Activated naive CD8-positive, alpha-beta T cell treated with anti-CD3 and anti-CD28 coated beads for 36 hours (primary cell): ENCODE measurements at places on chromosomes 11 and 22. TPM values are rescaled to one million over a fixed set of nuclear protein-coding genes. Genes with fewer than 3 reads are reported as not detected.

GRCh38 chr11:126159719-126160344 lies 51.6 kb downstream of the RPUSD4 start:
- no peak for DNase-seq
- no peaks in the 10 kb centered on the region for H3K4me1 ChIP-seq
- H3K27ac ChIP-seq = no peak overlapping the region
- H3K4me3 ChIP-seq = no peak overlapping the region

DNA sequence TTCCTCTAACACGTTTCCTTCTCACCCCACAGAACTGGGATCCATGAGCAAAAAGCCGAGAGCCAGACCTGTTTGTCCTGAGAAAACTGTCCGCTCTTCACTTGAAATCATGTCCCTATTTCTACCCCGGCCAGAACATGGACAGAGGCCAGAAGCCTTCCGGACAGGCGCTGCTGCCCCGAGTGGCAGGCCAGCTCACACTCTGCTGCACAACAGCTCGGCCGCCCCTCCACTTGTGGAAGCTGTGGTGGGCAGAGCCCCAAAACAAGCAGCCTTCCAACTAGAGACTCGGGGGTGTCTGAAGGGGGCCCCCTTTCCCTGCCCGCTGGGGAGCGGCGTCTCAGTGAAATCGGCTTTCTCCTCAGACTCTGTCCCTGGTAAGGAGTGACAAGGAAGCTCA lies 24.0 kb downstream of the CD5 start:
- H3K4me3 ChIP-seq = no peak overlapping the region
- H3K36me3 ChIP-seq = peaks cover 44% of the 10 kb centered on the region
- H3K27ac ChIP-seq = no peak overlapping the region
- no peaks in the 10 kb centered on the region for H3K27me3 ChIP-seq
- H3K4me1 ChIP-seq = peaks cover 33% of the 10 kb centered on the region

- H3K36me3 ChIP-seq = peaks cover 2% of the 10 kb centered on the region
- no peak for DNase-seq
- no peak overlapping the region for H3K4me3 ChIP-seq
Observed at GRCh38 chr11:69180226-69180625, 24.5 kb downstream of the SMIM38 start.

DNA sequence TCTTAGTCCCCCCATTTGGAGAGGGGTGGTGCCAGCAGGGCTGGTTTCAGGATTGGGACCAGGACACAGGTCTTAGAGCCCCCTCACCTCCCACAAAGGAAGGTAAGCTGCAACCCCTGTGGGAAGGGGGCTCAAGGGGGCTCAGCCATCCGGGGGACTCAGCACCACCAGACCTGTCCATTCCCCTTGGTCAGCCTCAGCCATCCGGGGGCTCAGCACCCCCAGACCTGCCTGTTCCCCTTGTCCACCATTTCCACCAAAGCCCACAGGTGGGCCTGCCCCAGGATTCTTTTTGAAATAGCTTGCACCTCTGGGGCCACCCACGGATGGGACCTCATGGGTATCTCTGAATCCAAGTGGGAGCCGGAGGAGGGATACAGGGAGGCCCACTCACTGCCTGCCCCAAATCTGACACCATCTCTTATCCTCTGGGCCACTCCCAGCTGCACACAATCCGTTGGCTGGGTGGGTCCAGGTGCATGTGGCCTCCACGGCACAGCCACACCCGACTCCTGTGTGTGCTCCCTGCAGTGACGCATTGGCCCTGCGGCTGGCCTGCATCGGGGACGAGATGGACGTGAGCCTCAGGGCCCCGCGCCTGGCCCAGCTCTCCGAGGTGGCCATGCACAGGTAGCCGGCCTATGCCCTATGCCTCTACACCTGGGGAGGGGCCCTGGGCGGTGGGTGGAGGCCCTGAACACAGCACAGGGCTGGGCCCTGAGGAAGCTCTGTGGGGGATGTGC lies 15.9 kb downstream of the MCAT start:
- H3K36me3 ChIP-seq = peaks cover 2% of the 10 kb centered on the region
- H3K27me3 ChIP-seq = no peaks in the 10 kb centered on the region
- no peak overlapping the region for H3K27ac ChIP-seq
- H3K4me1 ChIP-seq = peaks cover 8% of the 10 kb centered on the region
- no peak for DNase-seq

SYT8 gene
- total RNA-seq = not detected

DNA sequence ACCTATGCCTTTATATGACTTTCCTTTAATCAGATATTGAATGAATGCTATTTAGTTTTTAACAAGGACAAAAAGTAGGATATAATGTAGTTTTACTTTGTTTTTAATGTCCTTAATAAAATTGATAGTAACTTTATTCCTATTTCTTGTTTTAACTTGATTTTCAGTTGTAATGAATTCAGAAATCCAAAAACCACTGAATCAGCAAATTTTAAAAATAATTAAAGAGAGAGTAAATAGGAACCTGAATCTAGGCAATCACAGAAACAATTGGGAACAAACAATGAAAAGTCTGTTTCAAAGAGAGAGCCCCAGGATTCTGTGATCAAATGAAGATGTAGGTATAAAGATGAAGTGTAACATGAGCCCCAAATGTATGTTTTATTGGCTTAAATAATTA lies 556.0 kb downstream of the LUZP2 start:
- no peak overlapping the region for H3K4me3 ChIP-seq
- H3K27me3 ChIP-seq = no peaks in the 10 kb centered on the region
- no peak for DNase-seq
- H3K4me1 ChIP-seq = no peaks in the 10 kb centered on the region
- no peaks in the 10 kb centered on the region for H3K36me3 ChIP-seq

DNA sequence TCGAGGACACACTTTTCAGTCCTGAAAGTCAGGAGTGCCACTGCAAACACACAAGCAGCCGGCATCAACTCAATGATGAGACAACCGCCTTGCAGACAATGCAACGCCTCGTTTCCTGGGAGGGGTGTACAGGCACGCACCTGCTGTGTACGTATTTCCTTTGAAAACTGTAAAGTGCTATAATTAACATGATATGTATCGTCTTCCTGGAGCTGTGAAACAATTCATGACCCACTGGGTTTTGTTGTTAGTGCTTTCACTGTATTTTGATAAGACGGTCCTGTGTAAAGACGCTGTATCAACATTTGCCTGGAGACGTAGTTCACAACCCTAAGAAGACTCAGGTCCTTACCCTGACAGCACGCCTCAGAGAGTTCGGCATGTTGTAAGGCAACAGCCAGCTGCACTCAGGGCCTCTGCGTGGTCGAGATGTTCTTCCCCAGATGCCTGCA lies 105.7 kb upstream of the ANO1 start:
- peaks cover 6% of the 10 kb centered on the region for H3K4me1 ChIP-seq
- H3K27me3 ChIP-seq = peaks cover 21% of the 10 kb centered on the region

RTL10 gene
- 18.7 TPM for total RNA-seq

RAB3IL1 gene
- total RNA-seq = not detected

DNA sequence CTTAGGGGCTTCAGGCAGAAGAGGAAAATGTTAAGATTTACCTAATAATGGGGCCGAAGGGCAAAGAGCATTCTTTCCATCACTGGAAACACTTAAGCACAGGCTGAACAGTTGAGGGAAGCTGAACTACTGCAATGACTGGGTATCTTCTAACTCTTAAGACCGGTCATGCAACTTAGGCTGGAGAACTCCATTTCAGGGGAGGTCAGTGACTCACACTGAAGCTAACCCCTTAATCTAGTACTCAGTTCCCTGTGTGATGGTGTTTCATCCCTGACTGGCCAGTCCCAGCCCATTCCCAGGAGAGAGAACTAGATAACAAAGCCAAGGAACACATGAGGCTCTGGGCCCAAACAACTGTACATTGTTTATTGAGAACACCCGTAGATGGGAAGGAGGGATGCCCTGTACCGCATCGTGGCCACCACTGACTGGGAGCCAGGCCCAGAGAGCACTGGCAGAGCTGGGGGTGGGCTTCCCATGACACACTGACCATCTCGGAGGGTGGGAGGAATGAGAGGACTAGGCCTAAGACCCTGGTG lies 10.5 kb downstream of the RPL27A start:
- no peaks in the 10 kb centered on the region for H3K27me3 ChIP-seq
- no peak for DNase-seq
- no peak overlapping the region for H3K4me3 ChIP-seq
- H3K4me1 ChIP-seq = peaks cover 24% of the 10 kb centered on the region

- no peaks in the 10 kb centered on the region for H3K27me3 ChIP-seq
- DNase-seq = no peak
- H3K36me3 ChIP-seq = peaks cover 22% of the 10 kb centered on the region
- H3K4me3 ChIP-seq = peak overlapping the region; percentile 98
- peak overlapping the region; percentile 98 for H3K27ac ChIP-seq
Observed at GRCh38 chr22:41469218-41469851, 418 bp downstream of the ACO2 start.

SMC1B gene
- total RNA-seq = 2.1 TPM

GRCh38 chr11:48066881-48067800 lies 86.8 kb downstream of the PTPRJ start:
- peaks cover 13% of the 10 kb centered on the region for H3K4me1 ChIP-seq
- H3K36me3 ChIP-seq = peaks cover 8% of the 10 kb centered on the region
- DNase-seq = no peak
- H3K27ac ChIP-seq = no peak overlapping the region
- no peaks in the 10 kb centered on the region for H3K27me3 ChIP-seq

ANO5 gene
- total RNA-seq = 0.02 TPM

PRODH gene
- not detected for total RNA-seq

- H3K27ac ChIP-seq = no peak overlapping the region
- no peaks in the 10 kb centered on the region for H3K36me3 ChIP-seq
- no peaks in the 10 kb centered on the region for H3K4me1 ChIP-seq
- DNase-seq = no peak
- H3K27me3 ChIP-seq = no peaks in the 10 kb centered on the region
Observed at GRCh38 chr22:28051091-28051786, 132.2 kb upstream of the PITPNB start.

GRCh38 chr11:110479108-110480101 lies 49.7 kb downstream of the FDX1 start:
- no peak for DNase-seq
- H3K36me3 ChIP-seq = no peaks in the 10 kb centered on the region
- no peaks in the 10 kb centered on the region for H3K27me3 ChIP-seq
- H3K27ac ChIP-seq = no peak overlapping the region
- no peaks in the 10 kb centered on the region for H3K4me1 ChIP-seq
- no peak overlapping the region for H3K4me3 ChIP-seq

GRCh38 chr11:25775603-25776002 lies 556.3 kb upstream of the ANO3 start:
- H3K27ac ChIP-seq = no peak overlapping the region
- H3K4me1 ChIP-seq = no peaks in the 10 kb centered on the region
- no peak overlapping the region for H3K4me3 ChIP-seq
- DNase-seq = no peak

DNA sequence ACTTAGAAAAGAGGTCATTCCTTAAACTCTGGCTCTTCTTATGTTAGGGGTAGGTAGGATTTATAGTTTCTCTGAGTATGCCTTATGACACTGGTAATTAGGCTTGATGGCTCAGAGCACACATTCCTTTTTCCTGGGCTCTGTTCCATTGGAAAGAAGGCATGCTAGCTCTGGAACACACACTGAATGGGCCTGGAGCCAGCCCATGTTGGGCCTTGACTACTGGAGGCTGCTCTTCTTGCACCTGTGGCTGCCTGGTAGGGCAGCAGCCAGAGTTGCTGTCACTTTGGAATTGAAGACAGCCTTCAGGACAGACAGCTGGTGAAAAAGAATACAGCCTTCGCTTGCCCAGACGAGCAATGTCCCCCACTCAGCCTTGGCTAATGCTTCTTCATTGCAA lies 18.2 kb downstream of the MCAM start:
- DNase-seq = no peak
- H3K4me1 ChIP-seq = no peaks in the 10 kb centered on the region
- no peak overlapping the region for H3K4me3 ChIP-seq
- peaks cover 14% of the 10 kb centered on the region for H3K36me3 ChIP-seq

HBB gene
- total RNA-seq = not detected

CCDC87 gene
- 0.23 TPM for total RNA-seq

DNA sequence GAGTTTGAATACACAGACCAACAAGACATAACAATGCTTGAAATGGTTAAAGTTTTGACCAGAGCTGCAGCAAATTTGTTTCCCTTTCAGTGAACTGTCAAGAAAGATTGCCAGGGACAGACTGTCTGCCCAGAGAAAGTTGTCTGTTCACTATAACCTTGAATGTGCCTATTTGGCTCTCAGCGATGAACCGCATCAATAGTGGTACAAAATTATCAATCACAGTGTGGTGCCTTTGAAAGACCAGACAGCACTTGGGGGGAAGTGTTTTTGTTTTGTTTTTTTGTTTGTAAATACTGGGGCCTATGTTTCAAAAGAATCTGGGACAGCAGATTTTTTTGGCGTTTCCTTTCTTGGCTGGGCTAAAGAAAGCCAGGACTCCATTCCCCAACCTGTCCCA lies 123.1 kb downstream of the CD44 start:
- no peaks in the 10 kb centered on the region for H3K27me3 ChIP-seq
- peaks cover 14% of the 10 kb centered on the region for H3K4me1 ChIP-seq
- H3K27ac ChIP-seq = no peak overlapping the region
- H3K36me3 ChIP-seq = no peaks in the 10 kb centered on the region
- DNase-seq = no peak

DNA sequence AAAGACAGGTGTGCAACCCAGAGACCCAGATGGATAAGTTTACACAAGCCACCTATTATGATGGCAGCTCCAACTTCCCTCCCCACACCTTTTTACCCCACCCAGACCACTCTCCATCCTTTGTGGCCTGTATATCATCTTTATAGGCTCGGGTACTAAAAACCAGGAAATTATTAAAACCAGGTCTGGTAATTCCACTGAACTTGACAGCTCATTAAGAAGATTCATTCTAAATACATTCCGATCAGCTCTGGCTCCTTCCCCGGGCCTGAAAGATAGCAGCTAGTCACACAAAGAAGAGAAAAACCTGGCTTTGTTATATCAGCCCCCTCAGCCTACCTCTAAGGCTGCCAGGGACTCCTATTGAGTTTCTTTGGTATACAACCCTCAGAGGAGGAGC lies 67.9 kb upstream of the API5 start:
- no peaks in the 10 kb centered on the region for H3K36me3 ChIP-seq
- H3K4me1 ChIP-seq = no peaks in the 10 kb centered on the region
- H3K27me3 ChIP-seq = peaks cover 29% of the 10 kb centered on the region
- H3K4me3 ChIP-seq = no peak overlapping the region
- no peak overlapping the region for H3K27ac ChIP-seq

APOL4 gene
- total RNA-seq = 0.70 TPM

RASD2 gene
- 0.06 TPM for total RNA-seq

CAVIN3 gene
- total RNA-seq = 30.0 TPM

KIF18A gene
- total RNA-seq = 19.8 TPM

- H3K36me3 ChIP-seq = no peaks in the 10 kb centered on the region
- H3K27ac ChIP-seq = no peak overlapping the region
- H3K4me3 ChIP-seq = no peak overlapping the region
Observed at GRCh38 chr11:79189055-79189454, 251.8 kb downstream of the TENM4 start.
